ENCODE measurements at places on chromosomes 3 and 15. TPM values are rescaled to one million over a fixed set of nuclear protein-coding genes. Genes with fewer than 3 reads are reported as not detected.

GRCh38 chr3:189455641-189456417 is 175.4 kb upstream of the TP63 start:
- no peak for DNase-seq
- H3K27ac ChIP-seq, result peak overlapping the region; percentile 3
- H3K4me3 ChIP-seq, result no peak overlapping the region
- peaks cover 9% of the 10 kb centered on the region for H3K4me1 ChIP-seq

GRCh38 chr15:68158046-68158628 is 47.0 kb downstream of the CALML4 start:
- no peak overlapping the region for H3K4me3 ChIP-seq
- DNase-seq, result no peak
- H3K36me3 ChIP-seq, result peaks cover 77% of the 10 kb centered on the region
- H3K4me1 ChIP-seq, result peaks cover 7% of the 10 kb centered on the region

DNA sequence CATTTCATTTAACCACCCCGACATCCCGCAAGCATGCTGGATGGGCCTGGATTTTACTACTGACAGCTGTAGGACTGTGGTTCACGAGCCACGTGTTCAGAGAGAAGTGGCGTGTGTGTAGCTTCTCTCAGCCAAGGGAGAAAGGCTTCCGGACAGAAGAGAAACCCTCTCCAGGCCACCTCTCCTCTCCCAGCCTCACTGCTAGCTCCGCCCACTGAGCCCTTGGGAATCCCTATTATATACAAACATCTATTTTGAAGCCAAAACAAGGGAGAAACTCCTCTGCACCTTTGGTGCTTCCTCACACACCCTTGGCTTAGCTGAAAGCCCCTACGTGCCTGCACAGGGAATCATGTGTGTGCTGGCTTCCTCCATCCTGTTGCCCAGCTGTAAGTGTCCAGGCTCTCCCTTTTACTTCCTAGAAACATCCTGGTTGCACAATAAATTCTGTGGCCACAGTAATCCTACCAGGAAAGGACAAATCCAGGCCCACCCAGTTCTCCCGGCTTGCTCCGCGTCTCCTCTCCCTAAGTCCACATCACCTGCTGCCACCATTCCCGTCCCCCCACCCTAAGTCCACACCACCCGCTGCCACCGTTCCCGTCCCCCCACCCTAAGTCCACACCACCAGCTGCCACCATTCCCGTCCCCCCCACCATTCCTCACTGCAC is 30.5 kb downstream of the PCSK6 start:
- DNase-seq, result no peak
- no peak overlapping the region for H3K4me3 ChIP-seq
- no peaks in the 10 kb centered on the region for H3K27me3 ChIP-seq
- peaks cover 18% of the 10 kb centered on the region for H3K4me1 ChIP-seq

GRCh38 chr3:42036483-42036823 is 54.7 kb upstream of the TRAK1 start:
- H3K27ac ChIP-seq, result peak overlapping the region; percentile 76
- peak; percentile 66 for DNase-seq
- H3K27me3 ChIP-seq, result no peaks in the 10 kb centered on the region
- peaks cover 57% of the 10 kb centered on the region for H3K4me1 ChIP-seq
- no peak overlapping the region for H3K4me3 ChIP-seq

- DNase-seq, result no peak
- no peaks in the 10 kb centered on the region for H3K4me1 ChIP-seq
- no peaks in the 10 kb centered on the region for H3K27me3 ChIP-seq
These were observed 75.7 kb upstream of the PRR23C start for GRCh38 chr3:139120086-139121056.

- H3K27me3 ChIP-seq, result no peaks in the 10 kb centered on the region
- no peak for DNase-seq
These were observed 40.7 kb downstream of the C2CD4B start for GRCh38 chr15:62124176-62124972.

- H3K27me3 ChIP-seq, result no peaks in the 10 kb centered on the region
- no peak for DNase-seq
- no peaks in the 10 kb centered on the region for H3K36me3 ChIP-seq
- no peaks in the 10 kb centered on the region for H3K4me1 ChIP-seq
- no peak overlapping the region for H3K4me3 ChIP-seq
These were observed 22.0 kb downstream of the TMPRSS7 start for GRCh38 chr3:112056451-112056929.

GRCh38 chr3:186915806-186916796 is 14.2 kb upstream of the ST6GAL1 start:
- peaks cover 9% of the 10 kb centered on the region for H3K4me1 ChIP-seq
- no peaks in the 10 kb centered on the region for H3K36me3 ChIP-seq

- no peak overlapping the region for H3K27ac ChIP-seq
- H3K4me1 ChIP-seq, result no peaks in the 10 kb centered on the region
- H3K27me3 ChIP-seq, result no peaks in the 10 kb centered on the region
- no peak overlapping the region for H3K4me3 ChIP-seq
- DNase-seq, result peak; percentile 52
These were observed 47.3 kb downstream of the EIF3J start for GRCh38 chr15:44584162-44584749.

GRCh38 chr3:52317208-52318000 is 1.3 kb downstream of the DNAH1 start:
- peaks cover 27% of the 10 kb centered on the region for H3K4me1 ChIP-seq
- H3K4me3 ChIP-seq, result peak overlapping the region; percentile 49
- no peaks in the 10 kb centered on the region for H3K36me3 ChIP-seq

DNA sequence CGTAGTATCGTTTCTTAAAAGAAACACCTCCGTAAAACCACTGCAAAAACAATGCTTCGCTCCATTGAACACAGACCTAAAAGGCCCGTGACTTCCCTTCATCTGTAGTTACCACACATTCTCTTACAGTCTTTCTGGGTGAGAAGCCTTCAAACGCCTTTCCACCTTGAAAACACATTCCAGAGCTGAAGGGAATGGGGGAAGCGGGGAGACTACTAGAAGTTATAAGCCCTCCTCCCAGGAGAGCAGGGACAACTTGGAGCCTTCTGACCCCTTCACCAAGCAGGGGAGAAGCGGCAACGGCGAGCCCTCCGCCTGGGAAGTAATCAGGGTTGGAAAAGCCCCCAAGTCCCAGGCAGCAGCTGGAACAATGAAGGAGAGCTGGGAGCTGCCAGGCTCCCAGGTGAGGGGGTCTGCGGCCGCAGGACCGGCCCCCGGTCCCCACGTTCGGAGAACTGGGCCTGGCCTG is 461 bp downstream of the SECISBP2L start:
- H3K27ac ChIP-seq, result peak overlapping the region; percentile 89
- peak overlapping the region; percentile 99 for H3K4me3 ChIP-seq
- no peak for DNase-seq

DNA sequence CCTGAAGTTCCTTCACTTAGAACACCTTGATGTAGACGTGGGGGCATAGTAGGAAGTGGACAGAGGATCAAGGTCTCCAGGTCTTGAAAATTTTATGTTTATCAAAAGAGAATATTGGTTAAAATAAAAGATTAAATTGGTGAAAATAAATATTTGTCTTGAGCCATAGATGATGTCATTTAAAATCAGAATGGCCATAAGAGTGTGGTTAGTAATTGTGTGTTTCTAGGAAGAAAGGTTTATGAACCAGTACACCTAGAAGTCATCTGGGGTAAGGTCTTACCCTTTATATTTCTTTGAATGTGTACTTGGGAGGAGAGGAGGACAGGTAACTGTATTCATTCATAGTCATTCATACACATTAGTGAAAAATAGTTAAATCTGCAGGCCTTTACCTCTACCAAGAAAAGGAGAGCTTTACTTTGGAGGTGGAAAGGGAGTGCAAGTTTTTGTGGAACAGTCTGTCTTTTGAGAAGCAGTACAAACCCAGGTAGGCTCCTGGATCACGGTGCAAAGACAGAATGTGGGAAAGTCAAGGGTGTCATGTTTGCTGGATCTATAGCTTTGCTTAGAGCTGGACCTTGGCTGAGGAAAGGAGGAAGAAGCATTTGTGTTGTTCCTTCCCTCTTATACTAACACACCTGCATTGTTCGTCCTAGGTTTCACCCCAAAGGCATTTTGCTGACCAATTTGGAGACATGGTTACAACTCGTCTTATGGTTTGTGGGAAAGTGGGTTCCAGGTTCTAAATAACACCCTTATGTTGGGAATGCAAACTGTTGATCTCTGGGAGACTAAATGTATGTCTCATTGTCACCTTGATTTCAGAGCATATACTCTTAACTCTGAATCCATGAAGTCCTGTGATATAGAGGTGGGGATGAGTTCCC is 6.2 kb downstream of the SCAANT1 start:
- DNase-seq, result no peak
- H3K27me3 ChIP-seq, result no peaks in the 10 kb centered on the region
- no peak overlapping the region for H3K4me3 ChIP-seq

DNA sequence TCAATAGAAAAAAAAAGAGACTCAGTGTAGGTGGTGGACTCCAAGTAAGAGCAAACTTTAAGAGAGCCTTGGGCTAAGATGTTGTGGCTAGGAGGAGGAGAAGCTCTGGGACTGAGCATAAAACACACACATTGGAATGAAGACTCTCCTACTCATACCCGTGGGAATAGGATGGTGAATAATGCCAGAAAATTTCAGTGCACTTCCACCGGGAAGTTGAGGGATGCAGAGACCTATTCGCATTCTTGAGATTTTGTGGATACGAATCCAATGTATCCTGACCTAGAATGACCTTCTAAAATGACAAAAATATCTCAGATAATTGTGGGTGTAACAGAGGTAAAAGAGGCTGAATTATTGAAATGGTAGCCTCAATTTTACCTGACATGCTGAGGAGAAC is 388.7 kb upstream of the SGO1 start:
- H3K27me3 ChIP-seq, result no peaks in the 10 kb centered on the region
- no peaks in the 10 kb centered on the region for H3K4me1 ChIP-seq
- H3K4me3 ChIP-seq, result no peak overlapping the region
- H3K27ac ChIP-seq, result no peak overlapping the region

GRCh38 chr3:116253511-116253910 is 191.8 kb downstream of the LSAMP start:
- no peak for DNase-seq
- H3K4me3 ChIP-seq, result no peak overlapping the region
- no peaks in the 10 kb centered on the region for H3K36me3 ChIP-seq
- H3K27ac ChIP-seq, result no peak overlapping the region
- H3K27me3 ChIP-seq, result no peaks in the 10 kb centered on the region

GRCh38 chr3:59426821-59427565 is 377.2 kb upstream of the CFAP20DC start:
- no peaks in the 10 kb centered on the region for H3K27me3 ChIP-seq
- no peak overlapping the region for H3K27ac ChIP-seq
- no peaks in the 10 kb centered on the region for H3K4me1 ChIP-seq
- H3K4me3 ChIP-seq, result no peak overlapping the region
- no peaks in the 10 kb centered on the region for H3K36me3 ChIP-seq

GRCh38 chr3:80000022-80000421 is 232.2 kb upstream of the ROBO1 start:
- no peak overlapping the region for H3K4me3 ChIP-seq
- no peaks in the 10 kb centered on the region for H3K4me1 ChIP-seq
- no peaks in the 10 kb centered on the region for H3K36me3 ChIP-seq
- no peaks in the 10 kb centered on the region for H3K27me3 ChIP-seq

DNA sequence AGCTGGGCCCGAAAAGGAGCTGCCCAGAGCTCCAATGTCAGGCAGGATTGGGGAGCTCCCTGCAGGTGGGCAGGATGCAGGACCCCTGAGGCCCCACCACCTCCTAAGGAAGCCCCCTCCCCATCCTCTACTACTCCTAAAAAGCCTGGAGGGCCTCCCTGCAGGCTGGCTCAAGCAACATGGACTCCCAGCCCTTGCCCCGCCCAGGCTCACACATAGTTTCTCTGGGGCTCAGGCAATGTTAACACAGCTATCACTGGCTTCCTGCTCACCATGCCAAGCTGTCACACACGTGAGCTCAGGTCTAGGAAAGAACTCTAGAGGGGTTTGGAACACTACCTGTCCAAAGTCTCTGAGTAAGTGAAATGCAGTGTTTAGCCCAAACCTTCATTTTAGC is 65.4 kb upstream of the ZNF148 start:
- H3K4me3 ChIP-seq, result no peak overlapping the region
- H3K4me1 ChIP-seq, result no peaks in the 10 kb centered on the region
- no peaks in the 10 kb centered on the region for H3K27me3 ChIP-seq
- DNase-seq, result no peak
- no peak overlapping the region for H3K27ac ChIP-seq

DNA sequence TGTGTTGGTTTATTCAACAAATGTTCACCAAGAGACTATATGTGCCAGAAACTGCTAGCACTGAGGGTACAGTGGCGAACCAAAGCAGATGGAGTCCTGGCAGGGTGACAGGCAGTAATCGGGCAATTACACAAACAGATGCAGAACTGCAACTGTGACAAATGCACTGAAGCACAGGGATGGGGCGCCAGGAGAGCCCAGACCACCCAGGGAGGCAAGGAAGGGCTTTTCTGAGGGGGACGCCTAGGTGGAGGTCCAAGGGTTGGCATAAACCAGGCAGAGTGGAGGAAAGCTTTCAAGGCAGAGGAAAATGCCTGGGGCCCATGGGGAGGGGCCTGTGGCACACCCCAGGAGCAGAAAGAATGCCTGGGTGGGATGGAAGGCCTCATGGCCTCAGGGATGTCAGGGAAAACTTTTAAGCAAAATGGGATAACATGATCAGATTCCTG is 5.5 kb downstream of the DIS3L start:
- H3K27me3 ChIP-seq, result no peaks in the 10 kb centered on the region
- peaks cover 18% of the 10 kb centered on the region for H3K4me1 ChIP-seq
- no peak for DNase-seq
- peaks cover 58% of the 10 kb centered on the region for H3K36me3 ChIP-seq
- no peak overlapping the region for H3K4me3 ChIP-seq
- H3K27ac ChIP-seq, result no peak overlapping the region

GRCh38 chr3:142445816-142446254 is 2.0 kb downstream of the XRN1 start:
- DNase-seq, result no peak
- H3K27ac ChIP-seq, result no peak overlapping the region
- peaks cover 5% of the 10 kb centered on the region for H3K36me3 ChIP-seq
- H3K4me1 ChIP-seq, result peaks cover 42% of the 10 kb centered on the region
- H3K4me3 ChIP-seq, result no peak overlapping the region

DNA sequence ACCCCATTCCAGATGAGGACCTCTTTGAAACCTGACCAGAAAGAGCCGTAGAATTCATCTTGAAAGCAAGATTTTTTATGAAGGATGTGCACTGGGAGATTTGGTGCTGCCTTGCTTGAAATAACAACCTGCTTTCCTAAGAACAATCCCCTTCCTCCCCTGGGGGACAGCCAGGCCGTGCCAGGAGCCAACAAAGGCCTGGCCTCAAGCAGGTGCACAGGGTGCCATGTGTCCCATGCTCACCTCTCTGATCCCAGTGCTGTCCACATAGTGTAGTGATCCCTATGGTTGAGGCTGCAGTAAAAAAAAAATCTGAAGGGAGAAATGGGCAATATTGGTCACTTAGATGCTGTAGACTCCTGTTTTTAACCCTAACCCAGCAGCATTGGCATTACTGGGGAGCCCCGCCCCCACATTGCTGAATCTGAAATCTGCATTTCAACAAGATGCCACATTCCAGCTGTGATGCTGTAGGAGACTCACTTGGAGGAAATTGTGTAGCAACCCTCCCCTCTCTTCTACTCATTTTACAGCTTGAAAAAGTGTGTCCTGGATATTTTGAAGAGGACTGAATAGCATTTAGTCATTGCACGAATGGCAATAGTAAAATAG is 171.2 kb downstream of the APBA2 start:
- DNase-seq, result no peak
- no peak overlapping the region for H3K27ac ChIP-seq
- no peaks in the 10 kb centered on the region for H3K27me3 ChIP-seq
- H3K4me1 ChIP-seq, result no peaks in the 10 kb centered on the region
- H3K4me3 ChIP-seq, result no peak overlapping the region

The C3orf22 gene
- not detected for total RNA-seq

The ACOX2 gene
- 31.0 TPM for total RNA-seq

The ANKRD34C gene
- total RNA-seq, result 0.47 TPM

The LARP6 gene
- total RNA-seq, result 51.2 TPM

The A4GNT gene
- not detected for total RNA-seq

The LYZL4 gene
- not detected for total RNA-seq

The EPHA3 gene
- total RNA-seq, result 7.3 TPM

The ERC2 gene
- total RNA-seq, result 3.8 TPM

The CD96 gene
- 0.21 TPM for total RNA-seq

The LSM3 gene
- total RNA-seq, result 13.7 TPM

The DUSP7 gene
- 19.0 TPM for total RNA-seq

The PLA2G4E gene
- total RNA-seq, result 1.1 TPM

The GOLGA6L7 gene
- not detected for total RNA-seq
